ENCODE measurements at places on chromosomes 5 and 9.
A peak's percentile ranks its signal among the peaks of the same experiment; 100 is the strongest.

GRCh38 chr5:142856269-142856782, 86.1 kb downstream of the ARHGAP26 start:
- no peak for DNase-seq

DNA sequence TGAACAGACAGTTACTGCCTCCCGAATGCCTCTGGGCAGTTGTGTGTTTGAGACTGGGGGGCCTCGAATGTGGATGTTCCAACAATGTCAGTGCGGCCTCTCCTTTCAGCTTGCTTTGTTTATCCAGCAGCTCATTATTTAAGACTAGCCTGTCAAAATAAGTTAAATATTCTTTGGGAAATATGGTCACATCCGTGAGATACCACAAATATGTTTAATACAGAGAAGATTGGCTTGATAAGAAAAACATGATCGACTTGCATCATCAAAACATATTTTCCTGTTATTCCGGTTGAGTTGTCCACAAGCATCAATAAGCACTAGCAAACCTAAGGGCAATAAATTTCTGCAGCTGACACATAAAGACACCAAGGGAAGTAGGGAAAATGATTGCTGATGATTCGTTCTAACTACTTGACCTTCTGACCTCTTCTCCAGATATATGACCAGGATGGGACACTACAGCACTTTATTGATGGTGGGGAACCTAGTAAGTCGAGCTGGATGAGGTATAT, 66.5 kb downstream of the PRDM6 start:
- no peak for DNase-seq

DNA sequence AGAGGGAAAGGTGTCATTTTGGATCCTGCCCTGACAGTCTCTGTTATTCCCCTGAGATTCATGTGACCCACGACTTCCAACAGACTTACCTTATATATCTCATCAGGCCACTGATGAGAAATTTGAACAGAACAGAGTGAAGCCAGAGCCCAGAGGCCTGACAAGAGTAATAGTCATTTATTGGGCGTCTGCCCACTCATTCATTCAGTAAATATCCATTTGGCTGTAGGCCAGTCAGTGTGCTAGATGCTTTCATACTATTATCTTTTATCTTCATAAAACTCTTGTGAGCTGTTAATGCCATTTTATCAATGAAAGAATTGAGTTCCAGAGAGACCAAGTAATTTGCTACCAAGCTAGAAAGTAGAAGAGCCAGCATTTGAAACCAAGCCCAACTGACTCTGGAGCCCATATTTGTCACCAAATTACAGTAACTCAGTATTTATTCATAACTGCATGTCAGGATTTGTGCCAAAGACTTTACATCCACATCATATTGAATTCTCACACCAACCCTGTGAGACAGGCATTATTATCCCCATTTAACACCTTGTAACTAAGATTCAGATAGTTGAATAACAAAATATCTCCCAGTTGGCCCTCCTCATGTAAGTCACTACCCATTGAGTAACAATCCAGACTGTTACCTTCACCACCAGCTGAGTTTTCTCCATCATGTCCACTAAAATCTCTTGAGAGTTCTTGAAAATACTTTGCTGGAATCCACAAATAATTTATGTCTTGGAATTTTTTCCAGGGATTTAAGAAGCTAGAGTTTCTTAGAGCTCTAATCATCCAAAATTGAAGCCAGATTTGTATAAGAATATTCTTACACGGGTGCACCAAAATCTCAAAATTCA, 2.5 kb downstream of the PTPDC1 start:
- no peak for DNase-seq

DNA sequence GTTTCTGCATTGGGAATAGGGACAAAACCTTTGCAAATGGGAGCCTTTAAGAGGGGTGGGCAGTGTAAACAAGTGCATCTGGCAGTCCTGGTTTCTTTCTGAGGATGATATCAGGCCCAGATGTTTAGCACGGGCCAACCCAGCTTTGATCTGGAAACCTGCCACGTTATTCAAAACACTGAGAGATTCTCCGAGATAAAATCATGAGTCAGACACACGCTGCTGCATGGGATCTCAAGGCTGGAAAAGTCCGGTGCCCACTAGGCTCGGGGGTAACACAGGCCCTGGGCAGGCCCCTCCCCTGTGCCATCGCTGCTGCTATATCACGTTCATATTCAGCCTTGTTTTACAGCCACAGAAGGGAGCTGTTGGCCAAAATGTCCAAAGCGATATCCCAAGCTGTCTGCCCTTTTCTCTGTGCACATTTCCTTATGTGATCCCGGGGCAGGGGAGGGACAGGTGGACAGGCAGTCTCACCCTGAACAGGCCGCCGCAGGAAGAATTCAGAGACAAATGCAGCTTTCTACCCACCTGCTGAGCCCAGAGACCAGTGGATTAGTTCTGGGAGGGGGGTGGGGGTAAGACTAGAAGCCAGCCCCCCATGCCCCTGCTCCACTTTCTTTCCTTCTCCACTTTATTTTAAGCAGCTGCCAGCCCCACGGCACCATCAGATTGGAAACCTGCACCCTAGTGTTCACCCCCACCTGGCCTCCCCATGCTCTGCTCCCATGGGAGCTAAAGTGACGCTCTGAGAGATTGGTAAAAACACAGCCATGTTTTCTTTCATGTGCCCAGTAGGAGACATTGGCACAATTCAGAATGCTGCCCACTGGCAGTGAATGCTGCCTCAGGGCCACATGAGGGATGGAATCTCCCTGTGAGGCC, 63.1 kb downstream of the TMOD1 start:
- no peak for DNase-seq

GRCh38 chr5:168946363-168946762, 354.6 kb downstream of the SLIT3 start:
- peak; percentile 13 for DNase-seq
